ENCODE measurements at places on chromosomes 6 and 20.

- DNase-seq, result no peak
Observed at GRCh38 chr6:54135665-54136369, 24.6 kb downstream of the MLIP start.

DNA sequence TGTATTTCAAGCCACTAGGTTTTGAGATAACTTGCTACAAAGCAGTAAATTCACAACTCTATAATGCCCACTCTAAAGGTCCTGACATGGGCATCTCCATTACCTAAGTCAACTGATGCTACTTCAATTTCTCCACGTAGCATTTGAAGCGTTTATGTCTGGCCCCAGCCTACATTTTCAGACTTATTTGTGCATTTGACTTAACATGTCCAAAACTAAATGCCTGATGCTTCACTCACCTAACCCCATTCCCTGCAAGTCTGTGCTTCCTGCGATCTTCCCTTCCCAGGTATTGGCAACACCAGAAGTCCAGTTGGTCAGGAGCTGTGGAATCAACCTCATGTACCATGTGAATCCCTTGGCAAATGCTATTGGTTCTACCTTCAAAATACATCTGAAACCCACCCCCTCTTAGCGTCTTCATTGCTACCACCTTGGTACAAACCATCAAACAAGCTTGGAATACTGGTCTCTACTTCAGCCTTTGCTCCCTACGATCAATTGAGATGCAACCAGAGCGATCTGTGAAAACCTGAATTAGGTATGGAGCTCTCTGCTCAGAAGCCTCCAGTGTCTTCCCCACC lies 12.8 kb upstream of the ZNFX1 start:
- DNase-seq, result no peak

GRCh38 chr6:147063469-147064031 lies 140.7 kb upstream of the STXBP5 start:
- no peak for DNase-seq

DNA sequence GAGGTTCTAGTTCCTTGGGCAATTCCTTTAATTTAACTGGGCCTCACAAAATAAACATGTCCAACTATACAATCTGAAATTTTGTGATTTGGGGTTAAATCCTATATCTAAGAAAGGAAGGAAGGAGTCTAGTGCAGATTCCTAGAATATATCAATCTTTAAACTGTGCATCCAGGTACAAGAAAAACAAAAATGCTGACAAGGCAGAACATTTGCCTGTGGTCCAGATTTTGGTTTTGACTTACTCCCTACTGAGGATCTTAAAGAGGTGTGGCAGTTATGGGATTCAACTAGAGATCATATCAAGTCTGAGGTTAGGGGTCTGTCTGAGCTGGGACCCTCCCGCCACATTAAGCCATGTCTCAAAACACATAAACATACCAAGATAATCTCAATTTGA lies 17.7 kb upstream of the COX7A2 start:
- DNase-seq, result no peak

GRCh38 chr20:32524829-32525501 lies 60.2 kb downstream of the NOL4L start:
- no peak for DNase-seq

- no peak for DNase-seq
Observed at GRCh38 chr6:3663811-3664210, 87.7 kb downstream of the PXDC1 start.

GRCh38 chr20:56166781-56167465 lies 81.6 kb upstream of the MC3R start:
- DNase-seq, result no peak

DNA sequence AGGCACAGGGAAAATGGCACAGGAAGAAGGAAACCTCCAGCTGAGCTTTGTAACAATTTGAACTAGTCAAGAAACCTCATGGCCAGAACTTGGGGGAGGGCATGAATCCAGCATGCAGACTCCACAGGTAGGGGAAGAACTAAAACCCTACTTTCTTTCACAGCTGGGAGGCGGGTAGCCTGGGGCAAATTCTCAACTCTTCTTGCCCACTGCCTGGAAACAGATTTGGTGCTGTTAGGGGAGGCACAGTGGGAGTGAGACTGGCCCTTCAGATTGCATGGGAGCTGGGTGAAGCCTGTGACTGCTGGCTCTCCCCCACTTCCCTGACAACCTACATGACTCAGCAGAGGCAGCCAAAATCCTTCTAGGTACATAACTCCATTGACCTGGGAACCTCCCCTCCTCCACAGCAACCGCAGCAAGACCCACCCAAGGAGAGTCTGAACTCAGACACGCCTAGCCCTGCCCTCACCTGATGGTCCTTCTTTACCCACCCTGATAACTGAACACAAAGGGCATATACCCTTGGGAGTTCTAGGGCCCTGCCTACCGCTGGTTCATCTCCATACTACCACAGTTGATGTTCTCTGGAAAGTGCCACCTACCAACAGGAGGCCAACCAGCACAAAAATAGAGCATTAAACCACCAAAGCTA lies 37.2 kb upstream of the TRIM27 start:
- DNase-seq, result peak; percentile 63

- peak; percentile 16 for DNase-seq
Observed at GRCh38 chr6:45822246-45822812, 193.3 kb downstream of the CLIC5 start.

- no peak for DNase-seq
Observed at GRCh38 chr6:152368751-152369624, 268.2 kb downstream of the SYNE1 start.

GRCh38 chr6:169723991-169724493 lies 258 bp downstream of the PHF10 start:
- peak; percentile 66 for DNase-seq

DNA sequence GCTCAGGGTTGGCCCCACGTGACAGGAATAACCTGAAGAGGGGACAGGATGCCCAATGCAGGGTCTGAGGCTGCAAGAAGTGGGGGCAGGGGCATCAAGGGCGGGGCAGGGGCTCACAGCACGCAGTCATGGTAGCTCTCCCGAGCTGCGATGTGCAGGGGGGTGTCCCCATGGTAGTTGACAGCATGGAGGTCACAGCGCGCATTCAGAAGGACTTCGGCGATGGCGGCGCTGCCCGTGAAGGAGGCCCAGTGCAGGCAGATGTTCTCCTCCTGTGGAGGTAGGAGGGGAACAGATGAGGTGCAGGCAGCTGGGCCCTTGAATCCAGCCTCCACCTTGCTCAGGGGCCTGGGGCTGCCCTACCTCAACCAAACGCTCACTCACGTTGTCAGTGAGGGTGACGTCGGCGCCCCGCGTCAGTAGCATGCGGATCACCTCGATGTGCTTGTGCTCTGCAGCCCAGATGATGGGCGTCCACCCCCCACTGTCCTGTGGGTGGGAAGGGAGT lies 5.8 kb upstream of the SLC44A4 start:
- DNase-seq, result no peak

DNA sequence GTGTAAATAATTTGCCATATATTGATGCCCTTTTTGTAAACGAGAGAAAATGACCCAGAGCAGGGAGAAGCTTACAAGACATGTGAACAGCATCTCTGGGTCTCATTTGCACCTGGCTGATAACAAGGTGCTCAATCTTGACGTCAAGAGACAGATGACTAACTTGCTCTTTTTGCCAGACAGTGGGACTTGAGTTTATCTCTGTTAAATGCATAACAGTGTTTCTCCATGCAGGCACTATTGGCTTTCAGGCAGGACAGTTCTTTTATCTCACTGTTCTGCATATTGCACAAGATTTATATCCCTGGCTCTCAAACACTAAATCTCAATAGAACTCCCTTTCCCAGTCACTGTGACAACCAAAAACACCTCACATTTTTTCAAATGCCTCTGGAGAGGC lies 56.4 kb downstream of the RFX6 start:
- no peak for DNase-seq

DNA sequence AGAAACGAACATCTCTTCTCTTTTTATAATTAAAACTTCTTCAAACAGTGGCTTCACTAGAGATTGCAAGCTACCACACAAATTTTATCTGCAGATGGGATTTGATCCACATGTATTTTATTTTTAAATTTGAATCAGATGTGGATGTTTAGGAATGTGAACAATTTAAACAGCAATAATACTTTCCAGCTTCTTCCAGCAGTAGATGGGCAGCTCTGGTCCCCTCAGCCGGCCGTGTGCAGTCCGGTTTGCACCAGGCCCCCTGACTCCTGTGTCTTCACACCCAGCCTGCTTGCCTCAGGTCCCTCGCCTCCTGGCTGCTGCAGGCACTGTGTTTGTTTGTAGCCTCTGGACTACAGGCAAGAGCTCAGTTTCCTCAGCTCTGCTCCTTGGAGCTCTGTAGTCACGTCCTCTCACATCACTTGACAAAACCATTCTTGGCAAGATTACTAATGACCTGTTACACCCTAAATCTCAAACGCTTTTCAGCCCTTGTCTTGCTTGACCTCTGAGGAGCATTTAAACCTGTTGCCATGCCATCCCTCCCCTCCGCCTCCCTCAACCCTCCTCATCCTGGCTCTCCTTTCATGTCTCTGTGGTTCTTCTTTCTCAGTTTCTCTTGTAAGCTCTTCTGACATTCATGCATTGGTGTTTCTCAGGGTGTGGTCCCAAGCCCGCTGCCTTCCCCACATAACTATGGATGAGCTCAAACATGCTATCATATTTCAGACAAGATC lies 13.2 kb upstream of the ZBTB24 start:
- DNase-seq, result no peak

DNA sequence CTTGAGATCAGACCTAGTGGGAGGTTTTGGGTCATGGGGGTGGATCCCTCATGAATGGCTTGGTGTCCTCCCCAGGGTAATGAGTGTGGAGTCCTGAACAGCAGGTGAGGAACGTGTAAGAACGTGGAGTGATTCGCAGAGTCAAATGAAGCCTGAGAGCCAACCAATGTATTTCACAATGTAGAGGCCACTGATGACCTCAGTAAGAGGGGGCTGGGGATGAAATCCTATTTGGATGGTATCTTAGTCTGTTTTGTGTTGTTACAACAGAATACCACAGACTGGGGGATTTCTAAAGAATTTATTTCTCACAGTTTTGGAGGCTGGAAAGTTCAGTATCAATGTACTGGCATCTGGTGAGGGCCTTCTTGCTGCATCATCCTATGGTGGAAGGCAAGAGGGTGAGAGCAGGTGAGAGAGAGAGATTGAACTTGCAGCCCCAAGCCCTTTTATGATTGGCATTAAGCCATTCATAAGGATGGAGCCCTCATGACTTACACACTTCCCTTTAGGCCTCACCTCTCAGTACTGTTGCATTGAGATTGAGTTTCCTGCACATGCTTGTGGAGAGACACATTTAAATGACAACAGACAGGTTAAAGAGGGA lies 47.3 kb upstream of the HIVEP1 start:
- peak; percentile 20 for DNase-seq

DNA sequence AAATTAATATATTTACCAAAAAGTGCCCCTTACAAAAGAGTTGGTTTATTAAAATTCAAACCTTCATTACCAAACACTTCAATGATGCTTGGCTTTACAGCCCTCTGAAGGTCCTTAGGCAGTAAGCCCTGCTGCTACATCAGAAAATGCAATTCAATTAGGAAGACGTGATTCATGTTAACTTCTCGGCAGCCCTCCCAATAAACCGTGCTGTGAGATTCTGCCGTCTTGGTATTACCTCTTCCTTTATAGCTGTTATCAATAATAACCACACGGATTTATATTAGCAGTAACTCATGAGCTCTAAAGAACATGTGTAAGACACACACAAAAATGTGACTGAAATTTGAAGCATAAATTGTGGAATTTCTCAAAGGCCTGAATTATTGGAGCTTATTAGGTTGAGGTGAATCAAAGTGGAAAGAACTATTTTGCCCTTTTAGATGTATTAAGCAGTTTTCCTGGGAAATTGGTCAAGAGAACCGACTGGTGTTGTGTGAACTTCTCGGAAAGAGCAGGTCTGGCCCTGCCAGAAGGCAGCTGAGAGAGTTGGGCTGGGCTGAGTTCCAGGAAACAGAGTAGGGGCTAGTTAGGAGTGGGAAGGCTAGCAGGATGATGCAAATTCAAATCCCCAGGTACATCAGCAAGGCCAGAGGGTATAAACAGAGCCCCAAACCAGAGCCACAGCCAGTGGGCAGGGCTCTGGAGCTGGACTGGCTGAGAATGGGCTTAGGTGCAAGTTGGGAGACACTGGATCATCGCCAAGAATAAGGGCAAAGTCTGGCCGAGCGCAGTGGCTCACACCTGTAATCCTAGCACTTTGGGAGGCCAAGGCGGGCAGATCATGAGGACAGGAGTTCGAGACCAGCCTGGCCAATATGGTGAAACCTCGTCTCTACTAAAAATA lies 33.1 kb downstream of the FGD2 start:
- DNase-seq, result no peak

DNA sequence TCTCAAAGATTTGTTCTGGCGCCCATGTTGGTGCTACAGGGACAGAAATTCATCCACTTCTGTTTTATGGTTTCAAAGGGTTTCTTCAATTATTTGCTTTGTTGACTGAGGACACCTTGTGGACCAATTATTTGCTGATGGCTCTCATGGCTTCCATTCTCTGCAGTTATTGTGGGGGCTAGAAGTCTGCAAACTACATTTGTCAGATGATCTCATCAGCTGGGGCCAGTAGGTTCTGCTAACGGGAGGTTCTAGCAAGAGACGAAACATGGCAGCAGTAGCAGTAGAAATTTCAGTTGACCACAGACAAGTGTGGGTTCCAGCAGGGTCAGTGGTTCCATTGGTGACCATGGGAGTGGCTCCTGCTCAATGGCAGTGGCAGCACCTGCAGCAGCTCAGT lies 72.8 kb upstream of the BLCAP start:
- DNase-seq, result peak; percentile 9
